ENCODE measurements at places on chromosomes 11 and 22. TPM values are rescaled to one million over a fixed set of nuclear protein-coding genes. Genes with fewer than 3 reads are reported as not detected.

GRCh38 chr11:107777110-107777509 is 65.3 kb upstream of the SLN start:
- no peak for DNase-seq

DNA sequence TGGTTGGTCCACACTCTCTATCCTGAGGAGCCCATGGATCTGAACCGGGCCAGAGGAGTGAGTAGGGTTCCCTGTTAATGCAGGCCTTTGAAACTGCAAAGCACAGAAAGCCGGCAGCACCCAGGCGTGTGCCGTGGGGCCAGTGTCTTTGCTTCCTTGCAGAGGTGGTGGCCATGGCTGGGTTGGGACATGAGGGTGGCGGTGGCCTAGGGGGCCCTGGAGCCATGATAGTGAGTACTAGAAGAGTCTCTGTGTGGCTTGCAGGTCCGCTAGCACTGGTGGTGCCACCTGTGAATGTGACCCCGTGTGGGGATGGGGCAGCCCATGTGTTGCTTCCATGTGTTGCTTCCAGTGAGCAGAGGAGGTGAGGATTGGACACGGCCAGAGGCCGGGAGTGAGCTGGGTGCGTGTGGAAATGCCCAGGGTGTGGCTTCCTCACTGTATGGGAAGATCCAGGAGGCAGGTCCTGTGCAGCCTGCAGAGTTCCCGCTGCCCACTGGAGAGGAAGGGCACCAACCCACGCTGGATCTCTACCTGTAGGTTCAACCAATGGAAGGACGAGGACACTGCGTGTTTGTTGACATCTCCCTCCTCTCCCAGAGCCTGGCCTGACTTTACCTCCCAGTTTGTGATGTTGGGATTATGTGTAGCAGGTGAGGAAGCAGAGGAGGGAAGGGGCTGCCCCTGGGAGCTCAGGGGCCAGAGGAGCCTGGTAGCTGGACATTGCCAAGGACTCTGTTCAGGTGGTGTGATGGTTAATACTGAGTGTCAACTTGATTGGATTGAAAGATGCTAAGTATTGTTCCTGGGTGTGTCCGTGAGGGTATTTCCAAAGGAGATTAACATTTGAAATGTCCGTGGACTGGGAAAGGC is 796.6 kb downstream of the TBC1D22A start:
- no peak for DNase-seq

GRCh38 chr22:25573841-25574240 is 9.4 kb downstream of the GRK3 start:
- DNase-seq, result no peak

DNA sequence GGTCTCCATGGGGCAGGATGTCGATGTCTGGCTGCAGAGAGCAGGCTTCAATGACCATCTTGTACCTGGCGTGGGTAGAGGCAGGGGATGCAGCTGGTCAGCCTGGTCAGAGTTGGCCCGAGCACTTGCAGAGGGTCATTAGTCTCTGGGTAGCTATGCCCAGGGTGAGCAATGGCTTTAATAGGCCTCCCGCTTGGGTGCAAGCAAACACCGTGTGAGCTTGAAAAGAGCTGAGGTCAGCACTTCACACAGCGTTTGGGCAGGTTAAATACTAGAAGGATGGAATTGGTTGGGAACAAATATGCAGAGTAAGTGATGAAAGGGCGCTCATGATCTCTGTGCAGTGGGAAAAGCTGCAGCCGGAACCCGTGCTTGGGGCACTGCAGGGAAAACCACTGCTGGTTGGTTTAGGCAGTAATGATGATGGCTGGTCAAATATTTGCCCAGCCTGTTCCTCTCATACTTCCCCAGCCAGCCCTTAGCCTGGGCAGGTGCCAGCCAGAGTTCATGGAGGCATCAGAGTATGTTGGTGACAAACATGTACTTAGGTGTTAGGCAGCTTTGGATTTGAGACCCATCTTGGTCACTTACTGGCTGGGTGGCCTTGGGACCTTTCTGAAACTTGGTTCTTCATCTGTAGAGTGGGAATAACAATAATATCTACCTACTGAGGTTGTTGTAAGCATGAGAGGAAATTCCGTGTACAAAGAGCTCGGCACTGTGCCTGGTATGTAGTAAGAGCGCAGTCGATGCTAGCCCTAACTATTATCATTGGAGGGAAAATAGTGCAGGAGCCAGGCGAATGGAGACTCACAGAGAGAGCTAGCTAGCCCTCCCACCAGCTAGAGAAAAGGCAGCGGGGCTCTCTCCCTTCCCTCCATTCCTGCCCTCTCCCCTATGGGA is 25.2 kb upstream of the KCNJ11 start:
- no peak for DNase-seq

DNA sequence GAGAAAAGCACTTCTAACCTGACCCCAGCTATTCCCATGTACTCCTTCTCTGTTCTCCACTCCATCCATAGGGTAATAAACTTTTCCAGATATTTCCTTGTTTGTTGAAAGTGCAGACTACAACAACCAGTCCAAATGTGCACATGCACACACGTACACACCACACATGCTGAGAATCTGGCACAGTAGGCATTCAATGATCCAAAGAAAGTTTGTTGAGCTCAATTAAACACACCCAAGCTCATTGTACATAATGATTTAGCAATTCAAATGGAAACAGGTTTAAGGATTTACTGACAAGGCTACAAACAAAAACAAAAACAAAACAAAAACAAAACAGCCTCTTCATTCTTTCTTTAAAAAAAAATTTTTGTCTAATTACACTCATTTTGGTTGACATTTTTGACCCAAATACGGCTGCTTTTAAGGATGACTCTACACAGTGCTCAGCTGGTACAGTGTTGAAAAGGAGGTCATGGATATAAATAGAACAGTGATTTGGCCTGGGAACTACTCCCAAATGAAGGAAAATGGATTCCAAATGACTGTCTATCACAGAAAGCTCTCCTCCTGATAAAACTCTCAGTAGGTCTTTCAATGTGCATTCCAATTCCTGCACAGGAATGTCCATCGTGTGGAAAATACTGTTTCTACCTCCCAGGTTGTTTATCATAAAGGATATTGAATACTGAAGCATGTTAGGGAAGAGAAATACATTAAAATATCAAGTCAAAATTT is 232.2 kb downstream of the GUCY1A2 start:
- no peak for DNase-seq

DNA sequence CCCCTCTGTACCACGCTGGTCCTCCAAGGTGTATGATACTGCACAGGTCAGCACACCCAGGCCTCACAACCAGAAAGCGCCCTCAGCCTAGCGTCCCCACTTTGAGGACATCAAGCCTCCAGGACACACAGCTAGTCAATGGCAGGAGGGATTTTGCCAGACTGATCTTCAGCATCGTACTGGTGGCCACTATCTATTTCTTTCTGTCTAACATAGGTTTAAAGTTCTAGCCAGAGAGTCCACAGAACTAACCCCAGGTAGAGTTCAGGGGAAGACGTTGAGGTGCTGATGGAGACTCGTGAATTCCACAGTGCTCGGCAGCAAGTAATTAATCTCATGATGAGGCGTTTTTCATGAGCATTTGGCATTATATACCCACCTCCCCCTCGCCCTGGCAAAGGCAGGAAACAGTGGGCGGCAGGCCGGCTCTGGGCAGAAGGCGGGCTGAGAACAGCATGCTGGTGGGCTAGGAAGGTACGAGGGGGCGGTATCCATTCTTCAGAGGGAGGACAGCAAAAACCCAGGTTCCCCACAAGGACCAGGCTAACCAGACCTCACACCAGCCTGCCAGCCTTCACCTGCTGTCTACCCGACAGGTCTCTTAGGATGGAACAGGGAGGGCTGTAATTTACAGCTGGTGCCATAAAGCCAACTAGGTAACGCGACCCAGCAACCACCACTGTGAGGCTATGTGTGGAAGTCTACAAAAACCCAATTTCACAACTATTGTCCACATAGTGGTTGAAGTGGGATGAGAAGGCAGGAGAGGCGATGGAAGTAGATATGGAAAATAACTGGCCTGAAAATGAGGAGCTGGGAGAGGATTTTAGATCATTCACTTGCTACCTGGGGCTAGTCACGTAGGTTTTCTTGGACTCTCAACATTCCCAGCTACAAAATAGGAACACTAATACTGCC is 18.5 kb downstream of the MYH9 start:
- no peak for DNase-seq

GRCh38 chr11:120869516-120870011 is 154.3 kb upstream of the TBCEL start:
- DNase-seq, result no peak

DNA sequence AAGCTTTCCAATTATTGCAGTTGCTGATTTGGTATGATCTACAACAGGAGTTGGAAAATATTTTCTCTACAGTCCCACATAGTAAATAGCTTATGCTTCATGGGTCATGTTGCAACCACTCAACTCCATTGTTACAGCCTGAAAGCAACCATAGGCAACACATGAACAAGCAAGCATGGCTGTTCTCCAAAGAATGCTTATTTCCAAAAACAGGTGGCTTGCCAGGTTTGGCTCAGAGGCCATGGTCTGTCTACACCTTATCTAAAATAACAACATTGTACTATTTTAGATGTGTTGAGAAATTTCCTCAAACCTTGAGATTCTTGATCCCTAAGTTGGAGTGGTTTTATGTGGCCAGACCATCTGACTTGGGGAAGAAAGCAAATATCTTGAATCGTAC is 153.9 kb upstream of the MPPED2 start:
- no peak for DNase-seq

- DNase-seq, result no peak
These were observed 6.6 kb upstream of the ASCL2 start for GRCh38 chr11:2277008-2277346.

- DNase-seq, result no peak
These were observed 300.0 kb upstream of the DDI1 start for GRCh38 chr11:103736315-103737036.

DNA sequence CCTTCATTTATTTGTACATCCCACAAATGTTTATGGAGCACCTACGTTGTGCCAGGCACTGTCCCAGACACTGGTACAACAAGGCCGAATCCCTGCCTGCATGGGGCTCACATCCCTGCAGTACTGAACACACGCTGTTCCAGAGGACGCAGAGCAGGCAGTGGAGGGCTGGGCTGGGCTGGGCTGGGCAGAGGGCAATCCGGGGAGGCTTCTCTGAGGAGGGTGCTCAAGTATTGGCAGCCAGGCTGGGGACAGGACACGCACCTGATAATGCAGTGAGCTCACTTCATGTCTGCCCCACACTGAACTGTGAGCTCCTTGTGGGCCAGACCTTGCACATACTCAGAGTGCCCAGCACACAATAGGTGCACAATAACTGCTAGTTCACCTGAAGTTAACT is 34.1 kb downstream of the CYTH4 start:
- no peak for DNase-seq

DNA sequence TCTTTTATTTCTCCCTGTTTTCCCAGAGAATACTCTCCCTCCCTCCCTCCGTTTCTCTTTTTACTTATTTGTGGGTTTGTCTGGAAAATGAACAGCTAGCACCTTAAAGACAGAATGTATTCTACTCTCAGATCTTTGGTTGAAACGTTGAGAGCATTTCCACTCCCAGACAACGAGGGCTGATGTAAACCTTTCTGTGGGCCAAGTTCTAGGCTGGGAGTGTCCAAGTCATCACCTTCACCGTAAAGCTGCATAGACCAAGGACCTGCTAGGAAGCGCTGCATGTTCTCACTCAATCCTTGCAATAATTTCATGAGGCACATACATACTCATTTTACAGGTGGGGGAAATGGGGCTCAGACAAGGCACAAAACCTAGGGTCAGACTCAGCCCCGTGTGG is 32.4 kb downstream of the MYH9 start:
- no peak for DNase-seq

- no peak for DNase-seq
These were observed 95.3 kb upstream of the OR9G4 start for GRCh38 chr11:56843816-56844215.

DNA sequence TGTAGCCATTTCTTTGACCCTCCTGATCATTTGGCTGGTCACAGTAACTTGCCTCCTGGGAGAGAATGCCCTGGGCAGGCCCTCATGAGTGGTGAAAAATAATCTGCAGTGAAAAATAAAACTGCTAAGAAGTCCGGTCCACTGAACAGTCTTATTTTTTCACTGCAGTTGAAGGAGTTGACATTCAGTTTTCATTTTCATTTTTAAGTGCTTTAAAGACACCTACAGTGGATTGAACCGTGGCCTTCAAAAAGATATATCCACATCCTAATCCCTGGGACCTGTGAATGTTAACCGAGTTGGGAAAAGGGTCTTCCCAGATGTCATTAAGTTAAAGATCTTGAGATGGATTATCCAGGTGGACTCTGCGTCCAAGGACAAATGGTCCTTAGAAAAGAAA is 153.6 kb upstream of the GRK3 start:
- no peak for DNase-seq

- no peak for DNase-seq
These were observed 268.4 kb downstream of the ETS1 start for GRCh38 chr11:128318856-128319474.

DNA sequence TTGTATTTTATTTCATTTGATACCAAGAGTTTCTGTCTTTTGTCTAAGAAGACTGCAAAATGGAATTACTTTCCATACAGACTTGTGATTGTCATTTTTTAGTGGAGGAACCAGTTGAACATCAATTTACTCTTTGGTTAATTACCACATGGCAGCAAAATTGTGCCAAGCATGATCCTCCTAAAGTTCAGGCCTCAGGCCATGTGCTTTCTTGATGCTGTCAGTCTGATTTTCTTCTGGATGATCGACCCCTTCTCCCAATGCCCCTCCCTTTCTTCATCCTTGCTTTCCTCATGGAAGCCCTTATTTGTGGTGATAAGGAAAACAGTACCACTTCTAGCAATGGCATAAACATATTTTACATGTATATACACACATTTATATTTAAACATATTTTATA is 76.2 kb downstream of the SVIP start:
- no peak for DNase-seq

DNA sequence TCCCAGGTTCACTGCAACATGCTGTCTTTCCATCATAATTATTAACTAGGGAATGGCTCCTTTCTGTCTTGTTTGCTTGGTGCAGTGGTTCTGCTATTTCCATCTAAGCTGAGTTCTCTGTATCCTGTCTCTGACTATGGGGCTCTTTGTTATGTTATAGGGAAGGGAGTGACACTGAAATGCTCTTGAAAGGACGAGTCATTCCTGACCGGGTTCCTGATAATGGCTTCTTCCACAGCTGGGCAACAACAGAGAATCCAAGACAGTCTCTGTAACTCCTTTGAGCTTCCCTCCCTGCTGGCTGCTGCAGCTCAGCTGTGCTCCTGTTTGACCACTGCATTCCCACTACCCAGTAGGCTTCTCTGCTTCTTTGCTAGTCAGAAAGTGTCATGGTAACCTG is 24.1 kb downstream of the OR2AT4 start:
- no peak for DNase-seq

- no peak for DNase-seq
These were observed 12.2 kb downstream of the TEF start for GRCh38 chr22:41394012-41394356.

- no peak for DNase-seq
These were observed 137.8 kb upstream of the BDNF start for GRCh38 chr11:27837895-27838563.

IGLL1 gene
- total RNA-seq, result not detected

OR10G8 gene
- total RNA-seq, result not detected

GRAP2 gene
- total RNA-seq, result not detected

MPEG1 gene
- total RNA-seq, result not detected

KRTAP5-7 gene
- total RNA-seq, result not detected

RFPL3 gene
- not detected for total RNA-seq

NXF1 gene
- total RNA-seq, result 52.0 TPM

ACO2 gene
- total RNA-seq, result 77.3 TPM
